ENCODE measurements at places on chromosomes 1 and 21.

- DNase-seq = no peak
Observed at GRCh38 chr1:29488086-29488793, 251.9 kb downstream of the PTPRU start.

DNA sequence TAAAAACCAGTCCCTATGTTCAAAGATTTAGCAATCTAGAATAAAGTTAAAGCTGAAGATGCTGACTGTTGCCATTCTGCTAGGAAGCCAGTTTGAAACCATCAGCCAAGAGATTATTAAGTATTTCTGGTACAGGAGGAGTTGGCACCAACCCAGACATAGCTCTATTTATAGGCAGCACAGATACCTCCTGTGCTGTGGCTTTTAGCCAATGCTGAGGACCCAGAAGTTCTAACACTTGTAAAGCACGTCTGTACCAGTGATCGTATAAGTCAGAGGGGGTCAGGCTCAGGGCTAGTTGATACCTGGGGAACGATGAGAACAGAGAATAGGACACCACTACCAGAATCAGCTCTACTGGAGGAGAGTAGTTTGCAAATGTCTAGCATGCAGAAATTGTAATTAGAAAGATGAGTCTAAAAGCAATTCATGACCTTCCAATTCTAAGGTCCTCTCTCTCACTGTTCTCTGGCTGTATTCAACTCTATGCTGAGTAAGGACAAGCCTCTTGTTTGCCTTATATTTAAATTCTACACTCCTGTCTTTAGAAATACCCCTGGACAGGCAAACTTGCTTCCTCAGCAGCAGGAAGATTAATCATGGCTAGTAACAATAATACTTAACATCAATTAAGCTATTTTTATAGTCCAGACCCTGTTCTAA, 96.8 kb upstream of the PALMD start:
- peak; percentile 33 for DNase-seq

- DNase-seq = peak; percentile 55
Observed at GRCh38 chr1:180925471-180926051, 12.9 kb downstream of the KIAA1614 start.

GRCh38 chr1:85582687-85583591, 2.4 kb downstream of the CCN1 start:
- no peak for DNase-seq

GRCh38 chr1:63878932-63879331, 105.1 kb downstream of the ROR1 start:
- DNase-seq = no peak

- DNase-seq = no peak
Observed at GRCh38 chr1:51750729-51751128, 127.8 kb downstream of the NRDC start.

DNA sequence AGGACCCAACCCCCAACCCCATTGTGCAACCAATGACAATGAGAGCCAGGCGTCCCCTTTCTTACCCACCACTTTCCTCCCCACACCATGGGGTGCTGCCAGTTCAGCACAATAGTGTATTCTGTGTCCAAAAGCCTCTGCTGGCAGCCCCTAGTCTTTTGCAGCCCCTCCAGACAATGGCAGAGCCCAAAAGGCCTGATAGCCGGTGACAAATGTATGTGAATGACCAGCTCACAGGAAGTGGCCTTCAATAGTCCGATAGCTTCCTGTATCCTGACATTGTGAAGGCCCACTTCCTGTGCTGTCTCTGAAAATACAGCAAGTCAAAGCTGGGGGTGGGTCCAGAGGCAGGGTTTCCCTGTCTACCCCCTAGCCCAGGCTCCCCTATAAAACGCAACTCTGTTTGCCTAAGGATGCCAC, 16.6 kb downstream of the SMIM12 start:
- DNase-seq = no peak

DNA sequence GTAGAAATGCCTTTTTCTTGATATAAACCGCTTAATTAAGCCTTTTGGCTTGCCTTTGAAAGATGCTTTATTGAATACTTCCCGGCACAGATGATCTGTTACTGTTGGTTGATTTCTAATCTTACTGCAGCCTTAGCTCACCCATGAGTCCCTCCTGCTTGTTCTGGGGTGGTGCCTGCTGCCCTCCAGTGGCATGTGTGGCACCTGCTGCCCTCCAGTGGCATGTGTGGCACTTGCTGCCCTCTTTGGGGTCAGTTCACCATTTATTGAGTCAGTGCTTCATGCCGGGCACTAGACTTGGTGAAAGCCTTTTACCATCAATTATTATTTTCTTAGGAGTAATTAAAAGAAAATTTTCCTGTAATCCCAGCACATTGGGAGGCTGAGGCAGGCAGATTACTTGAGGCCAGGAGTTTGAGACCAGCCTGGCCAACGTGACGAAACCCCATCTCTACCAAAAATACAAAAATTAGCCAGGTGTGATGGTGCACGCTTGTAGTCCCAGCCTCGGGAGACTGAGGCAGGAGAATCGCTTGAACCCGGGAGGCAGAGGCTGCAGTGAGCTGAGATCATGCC, 54.3 kb downstream of the ADARB1 start:
- peak; percentile 82 for DNase-seq
